ENCODE measurements at places on chromosomes 12 and 14.

DNA sequence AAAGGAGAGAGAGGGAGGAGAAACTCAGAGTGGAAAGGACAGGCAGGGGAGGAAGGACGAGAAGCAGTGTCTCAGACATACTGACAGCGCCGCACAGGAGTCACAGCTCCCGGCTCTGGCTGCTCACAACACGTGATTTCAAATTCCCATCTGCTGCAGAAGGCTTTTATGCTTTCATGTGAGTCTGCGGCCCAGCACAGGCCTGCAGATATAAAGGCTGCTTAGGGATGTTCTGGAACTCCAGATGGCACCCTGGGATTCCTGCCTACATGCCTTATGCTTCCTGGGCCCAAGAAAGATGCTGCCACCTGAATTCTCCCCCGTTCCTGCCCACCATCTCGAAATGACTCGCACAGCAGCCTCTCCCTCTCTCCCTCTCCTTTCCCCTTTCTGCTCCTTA is 89.6 kb downstream of the NUAK1 start:
- DNase-seq: peak; percentile 94

- DNase-seq: peak; percentile 20
Observed at GRCh38 chr12:100450735-100451134, 22.9 kb upstream of the NR1H4 start.

GRCh38 chr12:72028966-72029365 is 90.3 kb downstream of the TPH2 start:
- DNase-seq: no peak

DNA sequence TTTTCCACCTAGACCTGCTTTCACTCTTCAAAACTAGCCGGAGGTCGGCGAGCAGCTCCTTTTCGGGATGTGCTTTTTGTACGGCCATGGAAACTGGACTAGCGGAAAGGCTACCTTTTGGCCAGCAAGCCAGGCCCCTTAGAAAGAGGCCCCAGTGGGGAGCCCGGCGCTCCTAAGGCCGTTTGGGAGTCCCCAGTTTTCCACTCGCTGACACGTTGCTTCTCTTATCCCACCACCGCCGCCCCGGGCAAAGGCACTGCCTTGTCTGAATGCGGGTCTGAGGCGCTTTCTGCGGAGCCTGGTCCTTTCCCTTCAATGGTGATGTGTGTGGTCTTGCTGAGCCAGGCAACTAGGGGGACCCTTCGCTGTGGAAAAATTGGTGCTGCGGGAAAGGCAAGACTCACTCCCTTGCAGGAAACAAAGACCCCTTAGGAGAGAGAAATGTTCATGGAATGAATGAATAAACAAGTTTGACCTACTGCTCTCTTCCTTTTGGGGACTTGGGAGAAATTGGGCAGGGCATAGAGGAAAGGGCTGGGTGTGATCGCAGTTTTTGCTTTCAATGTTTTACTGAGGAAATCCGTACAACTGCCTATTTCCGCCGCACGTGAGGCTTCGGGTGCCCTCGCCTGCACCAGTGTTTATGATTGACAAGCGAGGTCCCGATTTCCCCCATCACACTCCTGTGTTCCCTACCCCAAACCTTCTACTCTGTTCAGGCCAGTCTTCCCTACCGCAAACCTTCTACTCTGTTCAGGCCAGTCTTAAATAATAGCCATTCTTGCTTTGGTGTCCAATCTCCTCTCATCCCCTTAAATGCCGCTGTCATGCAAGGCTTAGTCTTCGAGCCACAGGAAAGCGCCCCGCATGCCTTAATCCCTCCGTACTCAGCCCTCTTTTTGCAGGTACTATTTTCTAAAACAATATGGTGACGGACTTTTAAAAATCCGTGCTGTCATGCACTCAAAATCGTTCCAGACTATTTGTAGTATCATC is 1.0 kb upstream of the SLC38A2 start:
- no peak for DNase-seq

GRCh38 chr12:25194214-25194613 is 746 bp downstream of the DNAI7 start:
- DNase-seq: no peak

DNA sequence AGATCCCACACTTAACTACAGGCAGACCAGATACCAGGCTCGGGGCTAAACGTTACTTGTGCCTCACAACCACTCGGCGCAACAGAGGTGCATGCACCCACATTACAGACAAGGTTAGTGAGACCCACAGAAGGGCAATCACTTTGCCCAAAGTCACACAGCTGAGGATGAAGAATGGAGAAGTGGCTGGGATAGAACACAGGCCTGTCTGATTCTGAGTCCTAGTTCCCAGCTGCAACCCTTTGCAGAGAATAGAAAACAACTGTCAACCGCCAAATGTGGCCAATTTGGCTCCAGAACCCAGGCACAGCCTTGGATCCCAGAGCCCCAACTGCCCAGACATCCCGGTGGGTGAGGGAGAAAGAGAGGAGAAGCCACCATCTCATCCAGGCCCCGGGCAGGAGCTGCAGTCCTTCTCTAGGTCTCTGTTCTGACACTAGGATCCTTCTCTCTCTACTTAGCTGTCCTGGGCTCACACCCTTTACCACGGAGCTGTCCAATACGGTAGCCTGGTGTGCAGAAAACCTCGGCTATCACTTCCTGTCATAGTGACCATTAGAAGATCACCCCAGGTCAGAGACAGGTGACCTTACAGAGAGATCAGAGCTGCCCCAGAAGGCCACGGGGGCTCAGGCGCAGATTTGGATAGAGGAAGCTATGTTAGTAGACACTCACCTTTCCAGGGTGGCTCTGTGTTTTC is 59.1 kb downstream of the FAM222A start:
- DNase-seq: no peak

DNA sequence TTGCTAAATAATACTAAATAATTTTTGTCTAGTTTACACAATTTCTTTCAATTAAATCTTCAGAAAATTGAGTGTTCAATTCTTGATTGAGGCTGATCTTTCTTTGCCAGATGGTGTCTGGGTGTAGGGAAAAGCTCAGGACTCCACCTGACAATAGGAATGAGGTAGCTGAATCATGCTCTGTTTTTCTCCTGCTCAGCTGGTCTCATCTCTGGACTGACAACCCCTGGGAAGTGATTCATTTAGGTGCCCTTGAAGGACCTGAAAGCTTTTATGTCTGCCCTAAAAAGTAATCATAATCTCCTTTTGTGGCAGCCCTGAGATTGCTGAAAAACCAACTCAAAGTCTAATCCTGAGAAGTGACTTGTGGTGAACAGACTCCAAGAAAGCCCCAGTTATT is 255.4 kb downstream of the ETNK1 start:
- DNase-seq: no peak

DNA sequence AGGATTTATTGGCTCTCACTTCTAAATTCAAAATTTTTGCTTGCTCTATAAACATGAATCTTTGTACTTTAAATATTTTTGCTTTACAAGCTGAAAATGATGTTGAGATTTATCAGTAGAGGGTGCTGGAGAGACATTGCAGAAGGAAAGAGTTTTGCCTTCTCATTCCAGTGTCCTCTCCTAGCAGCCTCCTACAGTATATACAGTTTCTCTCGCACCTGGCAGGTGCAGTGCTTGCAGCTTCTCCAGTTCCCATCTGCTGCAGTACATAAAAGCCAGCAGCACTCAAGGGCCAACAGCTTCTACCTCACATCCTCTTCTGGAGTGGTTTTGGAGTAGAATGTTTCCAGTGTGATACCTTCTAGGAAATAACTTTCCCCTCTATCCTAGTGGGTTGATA is 601.8 kb upstream of the ATXN7L3B start:
- peak; percentile 21 for DNase-seq

DNA sequence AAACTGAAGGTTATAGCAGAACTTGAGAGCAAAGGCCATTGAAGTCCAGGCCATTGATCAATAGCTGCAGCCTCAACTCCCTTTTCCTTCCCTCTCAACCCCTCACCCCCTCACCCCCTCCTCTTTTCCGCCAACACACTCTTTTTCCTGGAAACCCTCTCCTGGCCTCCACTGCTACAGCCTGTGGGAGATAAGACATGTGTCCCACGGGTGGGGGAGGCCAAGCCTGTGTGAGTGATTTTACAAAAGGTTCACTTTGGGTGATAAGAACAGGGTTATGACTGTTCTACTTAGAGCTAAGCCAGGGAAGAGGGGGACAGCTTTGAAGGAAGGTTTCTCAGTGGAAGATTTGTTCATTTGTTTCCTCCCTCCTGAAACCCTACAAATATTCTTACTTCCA is 9.2 kb upstream of the FGF23 start:
- DNase-seq: no peak

DNA sequence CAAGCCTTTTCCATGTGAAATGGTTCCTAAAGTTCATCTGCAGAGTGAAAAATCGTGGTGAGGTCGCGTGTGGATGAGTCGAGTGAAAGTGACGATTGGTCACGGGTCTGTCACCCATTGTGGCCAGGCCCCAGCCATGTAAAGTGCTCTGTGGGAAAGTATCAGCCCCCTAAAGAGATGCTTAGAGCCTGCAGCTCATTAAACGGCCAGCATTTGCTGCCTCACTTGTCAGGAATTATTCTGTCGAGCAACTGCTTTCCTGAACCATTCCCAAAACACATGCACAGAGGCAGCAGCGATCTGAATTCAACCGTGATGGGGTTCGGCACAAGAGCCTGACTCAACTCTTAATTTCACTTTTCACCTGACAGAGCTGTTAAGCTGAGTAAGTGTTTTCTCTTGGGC is 16.0 kb downstream of the DBX2 start:
- no peak for DNase-seq

DNA sequence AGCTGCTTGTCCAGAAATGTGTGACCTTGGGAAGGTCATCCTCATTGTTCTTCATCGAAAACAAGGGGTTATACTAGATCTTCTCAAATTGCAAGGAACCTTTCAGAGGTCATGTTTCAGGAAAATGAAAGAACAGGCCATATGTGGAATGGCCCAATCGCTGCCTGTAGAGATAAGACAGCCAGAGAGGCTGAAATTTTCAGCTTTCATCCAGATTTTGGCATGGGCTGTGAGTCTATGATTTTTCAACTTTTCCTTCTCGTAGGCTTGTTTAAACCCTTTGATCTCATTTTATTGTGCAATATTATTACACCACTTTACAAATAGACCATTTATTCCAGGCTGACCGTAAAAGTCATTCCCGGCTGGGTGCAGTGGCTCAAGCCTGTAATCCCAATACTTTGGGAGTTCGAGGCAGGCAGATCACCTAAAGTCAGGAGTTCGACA is 17.1 kb upstream of the ATXN2 start:
- DNase-seq: no peak

- no peak for DNase-seq
Observed at GRCh38 chr14:69999261-69999674, 120.1 kb downstream of the SMOC1 start.

GRCh38 chr14:61150851-61151250 is 130.3 kb downstream of the TMEM30B start:
- DNase-seq: no peak

DNA sequence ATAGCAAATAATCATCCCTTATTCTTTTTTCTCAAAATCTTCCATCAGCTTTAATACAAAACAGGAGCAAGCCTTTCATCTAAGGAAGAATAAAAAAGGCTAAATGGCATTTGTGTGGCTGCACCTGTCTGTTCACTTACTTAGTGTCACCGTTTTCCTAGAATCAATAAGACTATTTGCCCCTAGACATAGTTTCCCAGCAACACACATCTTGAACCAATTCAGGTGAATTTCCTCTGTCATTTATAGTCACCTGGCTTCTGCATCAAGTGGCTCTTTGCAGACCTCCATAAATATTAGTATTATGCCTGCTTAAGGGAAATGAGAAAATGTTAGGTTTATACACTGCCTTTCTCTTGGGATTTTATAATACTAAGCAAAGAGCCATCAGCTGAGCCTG is 17.4 kb upstream of the GCH1 start:
- DNase-seq: no peak

GRCh38 chr12:16602412-16602811 is 3.5 kb downstream of the LMO3 start:
- DNase-seq: no peak

All from NCI-H2171 treated with DMSO at 0.1 percent for 48 hours (cell line).